Left ventricle myocardium inferior (tissue), 1 donor: ENCODE measurements at places on chromosomes 5 and 9.

DNA sequence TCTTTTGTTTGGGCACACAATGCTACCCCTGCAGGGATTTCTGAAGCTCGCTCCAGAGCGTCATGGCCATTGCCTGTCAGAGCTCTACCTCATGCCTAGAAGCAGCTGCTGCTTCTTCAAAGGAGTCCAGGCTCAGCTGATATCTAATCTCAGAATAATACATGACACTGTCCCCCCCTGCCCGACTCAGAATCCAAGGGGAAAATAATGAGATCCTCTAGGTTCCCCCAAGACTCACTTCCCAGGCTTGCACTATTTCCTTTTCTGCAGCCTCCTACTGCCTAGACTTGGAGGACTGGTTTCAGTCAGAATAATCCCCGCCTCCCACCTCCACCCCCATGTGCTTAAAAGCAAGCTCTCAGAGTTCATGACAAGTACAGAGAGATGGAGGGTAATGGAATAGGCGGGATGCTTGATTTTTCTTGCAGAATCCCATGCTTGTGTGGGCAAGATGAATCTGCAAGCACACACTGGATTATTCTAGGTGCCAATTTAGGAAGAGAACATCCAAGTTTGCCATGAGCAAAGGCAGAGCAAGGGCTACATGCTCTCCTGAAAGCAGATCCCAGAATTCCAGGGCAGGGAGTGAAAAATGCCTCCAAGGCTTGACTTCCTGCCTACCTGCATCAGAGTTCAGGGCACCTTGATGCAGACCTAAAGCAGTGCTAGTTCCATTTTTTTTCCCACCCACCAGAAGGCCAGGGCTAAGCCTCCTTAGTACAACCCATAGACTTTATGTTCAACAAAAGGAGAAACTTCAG, 97.4 kb upstream of the IFNK start:
- DNase-seq = no peak

GRCh38 chr9:85505612-85506011, 236.1 kb downstream of the AGTPBP1 start:
- no peak for DNase-seq

- DNase-seq = no peak
Observed at GRCh38 chr5:103502662-103503061, 59.9 kb downstream of the NUDT12 start.

GRCh38 chr9:82532504-82533180, 530.3 kb downstream of the RASEF start:
- no peak for DNase-seq

GRCh38 chr5:3380689-3381088, 214.9 kb upstream of the IRX1 start:
- no peak for DNase-seq

DNA sequence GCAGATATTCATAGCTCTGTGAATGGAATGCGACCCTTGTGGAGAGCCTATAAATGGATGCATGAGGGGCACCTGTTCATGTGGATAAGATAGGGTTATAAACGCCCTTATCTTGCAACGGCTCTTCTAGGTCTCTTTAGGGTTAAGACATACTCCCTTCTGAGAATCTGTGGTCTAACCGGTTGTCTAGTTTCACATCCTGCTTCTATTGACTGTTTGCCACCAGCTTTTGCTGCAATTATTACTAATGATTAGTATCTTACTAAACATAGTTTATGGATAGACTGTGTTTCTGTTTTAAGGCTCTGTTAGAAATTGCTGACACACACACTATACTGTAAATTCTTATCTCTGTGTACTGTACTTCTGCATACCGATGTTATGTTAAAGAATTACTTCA, 198.9 kb upstream of the CYLC2 start:
- no peak for DNase-seq

DNA sequence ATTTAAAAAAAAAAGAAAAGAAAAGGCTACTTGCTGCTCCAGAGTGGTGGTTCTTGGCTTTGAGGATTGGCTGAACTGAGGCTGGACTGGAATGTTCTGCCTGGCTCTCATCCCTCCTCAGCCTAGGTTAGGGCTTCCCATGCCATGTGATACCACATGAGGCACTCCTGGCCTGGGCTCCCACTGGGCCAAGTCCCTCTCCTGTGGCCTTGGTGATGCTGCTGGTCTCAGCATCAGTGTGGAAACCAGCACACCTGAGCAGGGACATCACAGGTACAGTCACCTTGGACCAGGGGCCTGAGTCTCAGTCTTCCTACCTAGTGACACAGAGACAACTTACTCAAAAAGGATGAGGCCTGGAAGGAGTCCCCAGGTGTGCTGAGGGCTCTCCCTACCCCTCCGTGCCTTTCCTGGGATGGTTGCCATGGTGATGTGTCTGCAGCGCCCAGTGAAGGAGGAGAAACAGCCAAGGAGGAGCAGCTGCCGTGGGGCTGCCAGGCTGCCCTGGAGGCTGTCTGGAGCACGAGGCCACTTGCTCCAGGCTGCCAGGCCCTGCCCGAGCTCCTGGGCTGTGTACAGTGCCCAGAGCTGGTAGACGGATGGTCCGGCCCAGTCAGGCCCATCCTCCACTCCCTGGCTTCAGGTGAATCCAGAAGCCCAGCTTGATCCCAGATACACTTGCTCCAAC, 71.0 kb downstream of the WNK2 start:
- no peak for DNase-seq

DNA sequence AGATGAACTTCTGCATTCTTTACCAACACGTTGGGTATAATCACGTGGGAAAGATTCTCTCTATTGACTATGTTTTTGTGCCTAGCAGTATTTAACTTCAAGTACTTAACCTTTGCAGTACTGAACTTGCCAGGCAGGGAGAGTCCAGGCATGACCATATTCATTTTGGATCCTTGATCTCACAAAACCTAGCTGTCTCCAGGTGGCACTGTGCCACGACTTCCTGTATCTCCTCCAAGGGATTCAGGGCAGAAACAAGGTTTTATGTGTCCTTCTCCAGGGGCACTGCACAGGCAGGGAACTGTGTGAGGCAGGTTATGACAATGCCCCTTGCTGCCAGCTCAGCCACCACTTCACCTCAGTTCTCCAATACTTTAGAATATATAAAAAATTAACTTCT, 11.7 kb upstream of the IFNA5 start:
- DNase-seq = no peak

DNA sequence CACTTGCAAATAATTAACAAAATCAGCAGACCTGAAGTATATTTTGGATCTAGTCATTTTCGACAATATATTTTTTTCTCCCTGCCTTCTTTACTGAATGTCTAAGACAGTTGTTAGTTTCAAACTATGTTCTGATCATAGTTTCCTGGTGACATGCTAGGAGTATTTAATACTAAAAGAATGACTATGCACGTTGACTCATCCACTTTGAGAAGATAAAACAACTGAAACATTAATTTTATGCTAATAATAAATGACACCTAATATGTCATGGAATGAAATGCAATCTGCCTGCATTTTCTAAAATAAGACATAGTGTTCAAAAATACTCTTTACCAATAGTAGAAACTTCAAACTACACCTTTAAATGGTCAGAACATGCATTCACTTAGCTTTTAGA, 2123.7 kb upstream of the C9orf72 start:
- no peak for DNase-seq

DNA sequence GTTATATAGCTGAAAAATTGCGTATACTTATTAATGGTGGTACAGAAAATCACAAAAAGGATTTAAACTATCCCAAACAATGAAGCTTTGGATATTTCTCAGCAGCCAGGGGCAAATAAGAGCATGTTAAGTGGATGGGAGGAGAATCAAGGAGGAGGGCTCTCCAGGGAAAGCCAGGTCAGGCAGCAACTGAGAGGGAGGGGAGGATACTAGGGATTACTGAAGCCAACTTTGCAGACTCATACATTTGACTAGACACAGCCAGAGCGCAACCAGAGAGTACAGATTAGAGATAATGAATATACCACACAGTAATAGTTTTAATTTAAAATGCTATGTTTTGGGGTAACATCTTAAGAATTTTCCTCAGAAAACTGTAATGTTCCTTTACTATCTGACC, 360.2 kb downstream of the HCN1 start:
- no peak for DNase-seq

- no peak for DNase-seq
Observed at GRCh38 chr9:125271081-125271480, 9.5 kb downstream of the GAPVD1 start.

DNA sequence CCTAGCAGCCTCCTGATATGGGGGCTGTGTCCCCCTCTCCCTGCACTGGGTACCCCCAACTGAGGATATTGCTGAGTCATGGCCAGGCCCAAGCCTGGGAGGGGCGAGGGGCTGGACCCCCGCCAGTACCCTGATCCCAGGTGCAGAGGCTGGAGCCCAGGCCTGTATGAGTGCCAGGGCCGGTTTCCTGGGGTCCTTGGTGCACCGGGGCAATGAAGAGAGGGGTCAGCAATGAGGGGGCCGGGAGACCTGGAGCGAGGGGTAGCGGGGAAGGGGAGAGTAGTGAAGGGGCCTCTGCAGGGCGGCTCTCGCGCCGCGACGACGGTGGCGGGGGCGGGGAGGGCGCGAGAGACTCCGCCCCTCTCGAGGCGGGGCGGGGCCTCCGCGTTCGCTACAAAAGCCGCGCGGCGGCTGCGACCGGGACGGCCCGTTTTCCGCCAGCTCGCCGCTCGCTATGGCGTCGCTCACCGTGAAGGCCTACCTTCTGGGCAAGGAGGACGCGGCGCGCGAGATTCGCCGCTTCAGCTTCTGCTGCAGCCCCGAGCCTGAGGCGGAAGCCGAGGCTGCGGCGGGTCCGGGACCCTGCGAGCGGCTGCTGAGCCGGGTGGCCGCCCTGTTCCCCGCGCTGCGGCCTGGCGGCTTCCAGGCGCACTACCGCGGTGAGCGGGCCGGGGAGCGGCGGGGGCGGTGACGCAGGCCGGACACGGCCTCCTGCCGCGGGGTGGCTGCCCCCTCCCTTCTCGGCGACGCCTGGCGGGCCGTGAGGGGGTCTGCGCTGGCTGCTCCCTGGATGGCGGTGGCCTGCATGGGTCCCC, at the start of gene SQSTM1:
SQSTM1 (plus strand) TSS at position 423 of the 815 bp plus-strand sequence; CDS start at position 455, 32 bp downstream.
- DNase-seq = peak; percentile 87

DNA sequence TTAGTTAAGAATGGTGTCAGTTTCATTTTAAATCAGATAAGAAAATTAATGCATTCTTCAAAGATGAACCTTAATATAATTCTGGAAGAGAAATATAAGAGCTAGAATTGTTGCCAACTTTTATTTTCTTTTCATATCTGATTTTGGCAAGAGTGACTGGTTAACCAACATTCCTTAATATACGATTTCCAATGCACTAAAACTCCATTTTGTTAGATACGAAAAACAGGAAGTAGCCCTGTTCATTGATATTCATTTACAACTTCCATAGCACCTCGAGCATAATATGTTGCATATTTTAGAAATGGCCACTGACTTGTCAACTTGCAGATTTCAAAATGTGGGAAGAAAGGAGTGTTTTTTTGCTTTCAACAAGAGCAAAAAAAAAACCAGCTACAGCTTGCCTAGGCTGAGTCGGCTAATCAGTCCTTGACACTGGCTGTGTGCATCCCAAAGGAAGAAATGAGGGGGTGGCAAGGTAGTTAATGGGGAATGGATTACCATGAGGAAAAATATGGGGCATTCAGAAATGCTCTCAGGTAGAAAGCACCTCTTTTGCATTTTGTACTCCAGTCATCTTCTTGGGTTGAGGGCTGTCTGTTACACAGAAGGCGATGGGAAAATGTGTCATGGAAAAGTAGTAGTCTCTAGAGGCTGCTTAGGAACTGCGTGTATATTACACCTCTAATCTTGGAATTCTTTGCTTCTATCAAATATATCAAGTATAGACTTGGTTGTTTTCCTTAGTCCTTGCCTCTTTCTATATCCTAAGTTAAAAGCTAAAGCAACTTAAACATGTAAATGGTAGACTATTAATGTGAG, 3.9 kb downstream of the MAP3K1 start:
- DNase-seq = no peak

GRCh38 chr9:93119953-93120845, 13.9 kb downstream of the NINJ1 start:
- DNase-seq = peak; percentile 93

- no peak for DNase-seq
Observed at GRCh38 chr5:34684980-34685352, 28.8 kb downstream of the RAI14 start.

- DNase-seq = no peak
Observed at GRCh38 chr5:165673499-165673898, 2168.1 kb downstream of the MAT2B start.

DNA sequence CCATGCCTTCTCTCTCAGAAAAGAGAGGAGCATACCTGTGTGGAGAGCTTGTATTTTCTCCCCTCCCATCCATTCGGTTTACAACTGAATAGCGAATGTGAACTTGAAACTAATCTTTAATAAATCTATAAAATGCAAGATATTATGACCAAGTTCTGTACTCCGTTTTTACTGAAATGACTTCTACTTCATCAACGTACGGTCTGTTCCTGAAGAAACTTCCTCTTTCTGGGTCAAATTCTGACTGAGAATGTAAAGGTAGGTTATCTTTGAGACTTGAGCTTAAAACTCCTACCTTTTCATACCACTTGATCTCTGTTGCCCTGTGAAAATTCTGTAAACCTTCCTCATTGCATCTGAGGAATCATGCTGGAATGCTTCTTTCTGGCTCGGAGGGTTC, 4.2 kb upstream of the CTNNAL1 start:
- DNase-seq = no peak

- DNase-seq = no peak
Observed at GRCh38 chr5:5303242-5303641, 119.2 kb upstream of the ICE1 start.

DNA sequence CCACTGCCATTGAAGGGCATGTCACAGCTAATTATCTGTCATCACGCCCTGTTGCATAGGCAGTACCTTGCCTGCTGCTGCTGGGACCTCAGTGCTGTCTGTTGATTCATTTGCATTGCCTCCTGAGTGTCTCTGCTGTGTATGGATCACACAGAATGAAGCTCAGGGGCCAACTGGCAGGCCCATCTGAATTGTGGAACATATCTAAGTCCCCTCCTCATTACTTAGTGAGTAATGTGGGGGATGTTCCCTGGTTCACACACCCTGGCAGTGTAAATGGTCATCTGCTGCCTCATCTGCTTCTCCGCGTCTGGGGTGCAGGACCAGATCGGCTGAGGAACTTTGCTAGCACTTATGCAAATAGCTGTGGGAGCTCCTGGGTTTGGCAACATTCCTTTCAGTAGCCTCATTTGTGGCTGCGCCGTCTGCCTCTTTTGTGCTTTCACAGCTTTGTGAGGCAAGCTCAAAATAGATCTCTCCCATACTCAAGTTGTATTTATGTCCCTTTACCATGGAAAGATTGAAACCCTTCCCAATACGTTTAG, 25.4 kb downstream of the TYRP1 start:
- no peak for DNase-seq

GRCh38 chr9:114093761-114094505, 5.2 kb downstream of the KIF12 start:
- no peak for DNase-seq
